A549 treated with dexamethasone at 1 μM for 4 hours (cell line): ENCODE measurements at places on chromosomes 11 and 22. TPM values are rescaled to one million over a fixed set of nuclear protein-coding genes. Genes with fewer than 3 reads are reported as not detected.

ARVCF gene
- 1.6 to 2.6 TPM (median 2.5 TPM) in 5 replicates for total RNA-seq

IGSF9B gene
- total RNA-seq = 1.7 to 3.7 TPM (median 3.2 TPM) in 5 replicates

DDX10 gene
- total RNA-seq = 33.9 to 40.3 TPM (median 36.7 TPM) in 5 replicates

MRGPRF gene
- 0.03 to 0.07 TPM (median 0.05 TPM) in 4 of 5 replicates, not detected in the other for total RNA-seq

GGTLC2 gene
- total RNA-seq = not detected in 5 replicates

SLC37A2 gene
- 0.06 to 0.21 TPM (median 0.08 TPM) in 5 replicates for total RNA-seq

COX8A gene
- total RNA-seq = 698 to 891 TPM (median 802 TPM) in 5 replicates

MOGAT2 gene
- total RNA-seq = 0.05 to 0.09 TPM in 2 of 5 replicates, not detected in the others

CTSW gene
- total RNA-seq = 0.07 to 0.15 TPM in 2 of 5 replicates, not detected in the others

INSC gene
- total RNA-seq = 0.06 to 0.15 TPM (median 0.11 TPM) in 5 replicates

CD44 gene
- 685 to 926 TPM (median 838 TPM) in 5 replicates for total RNA-seq

SCGB1D2 gene
- not detected in 5 replicates for total RNA-seq

PCF11 gene
- 25.1 to 27.9 TPM (median 26.3 TPM) in 5 replicates for total RNA-seq

CSF2RB gene
- 0.01 TPM in 1 of 5 replicates, not detected in the others for total RNA-seq

NAALADL1 gene
- 0.18 TPM in 1 of 5 replicates, not detected in the others for total RNA-seq

FREY1 gene
- total RNA-seq = 0.34 to 0.98 TPM (median 0.46 TPM) in 4 of 5 replicates, not detected in the other

UPK3A gene
- not detected in 5 replicates for total RNA-seq

PRRG4 gene
- total RNA-seq = 1.9 to 2.5 TPM (median 2.1 TPM) in 5 replicates

KDM4E gene
- not detected in 5 replicates for total RNA-seq

OR4D5 gene
- total RNA-seq = not detected in 5 replicates

MTMR3 gene
- 6.5 to 10.0 TPM (median 9.7 TPM) in 5 replicates for total RNA-seq

NLRP14 gene
- not detected in 5 replicates for total RNA-seq

MRTFA gene
- total RNA-seq = 44.3 to 66.6 TPM (median 62.5 TPM) in 5 replicates

CD3D gene
- not detected in 5 replicates for total RNA-seq
